H7 (cell line): ENCODE measurements at places on chromosomes 16 and 17.

DNA sequence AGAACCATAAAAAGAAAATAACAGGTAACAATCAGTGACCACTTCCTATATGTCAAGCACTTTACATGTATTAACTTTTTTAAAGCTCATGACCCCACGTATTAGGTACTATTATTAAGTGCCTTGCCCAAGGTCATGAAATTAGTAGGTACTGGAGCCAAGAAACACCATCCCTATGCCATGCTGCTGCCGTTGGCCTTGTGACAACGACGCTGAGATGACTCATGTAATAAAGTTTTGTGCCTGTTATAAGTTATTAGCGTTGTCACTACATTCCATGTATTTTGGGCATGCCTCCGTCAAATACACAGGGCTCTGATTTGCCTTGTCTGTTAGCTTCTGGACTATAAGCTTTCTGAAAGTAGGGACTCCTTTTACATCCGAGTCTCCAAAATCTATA, 1.4 kb downstream of the BBS2 start:
- no peak for DNase-seq

GRCh38 chr16:88534638-88535190, 35.5 kb upstream of the ZC3H18 start:
- peak; percentile 90 for DNase-seq

DNA sequence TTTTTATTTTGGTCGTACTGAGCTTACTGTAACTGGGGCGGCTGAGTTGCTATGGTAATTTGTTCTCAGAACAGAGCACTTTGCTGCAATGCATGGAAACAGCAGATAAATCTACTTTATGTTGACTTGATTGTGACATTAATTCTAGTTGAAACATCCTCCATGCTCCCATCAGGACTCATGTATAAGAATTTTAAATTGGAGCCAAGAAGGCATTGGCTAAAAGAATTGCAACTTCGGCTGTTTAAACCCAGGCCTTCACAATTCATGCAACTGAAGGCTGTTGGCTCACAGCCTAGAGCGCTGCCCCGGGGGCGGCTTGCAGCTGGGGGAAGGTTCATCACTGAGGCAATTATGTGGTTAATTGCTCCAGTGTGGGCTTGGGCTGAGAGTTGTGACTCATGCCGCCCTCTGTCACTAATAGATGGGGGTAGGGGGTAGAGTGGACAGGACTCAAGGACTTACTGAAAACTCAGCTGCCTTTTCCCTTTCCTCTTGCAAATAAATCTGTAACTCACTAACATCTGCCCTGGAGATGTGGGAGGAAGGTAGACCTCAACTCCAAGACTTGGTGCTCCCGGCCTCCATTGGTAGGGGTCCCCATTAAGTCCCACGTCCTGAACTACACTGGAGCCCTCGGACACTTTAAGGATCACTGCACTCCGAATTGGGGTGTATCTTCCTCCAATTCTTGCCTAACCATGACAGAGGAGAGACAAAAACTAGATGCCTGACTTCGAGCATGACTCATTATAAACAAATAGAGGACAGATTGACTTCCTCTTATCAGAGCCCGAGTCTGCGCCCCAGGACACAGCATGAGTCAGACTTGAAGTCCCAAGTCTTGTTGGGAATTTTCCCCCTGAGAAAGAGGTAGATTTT, 37.5 kb downstream of the ERCC4 start:
- no peak for DNase-seq

DNA sequence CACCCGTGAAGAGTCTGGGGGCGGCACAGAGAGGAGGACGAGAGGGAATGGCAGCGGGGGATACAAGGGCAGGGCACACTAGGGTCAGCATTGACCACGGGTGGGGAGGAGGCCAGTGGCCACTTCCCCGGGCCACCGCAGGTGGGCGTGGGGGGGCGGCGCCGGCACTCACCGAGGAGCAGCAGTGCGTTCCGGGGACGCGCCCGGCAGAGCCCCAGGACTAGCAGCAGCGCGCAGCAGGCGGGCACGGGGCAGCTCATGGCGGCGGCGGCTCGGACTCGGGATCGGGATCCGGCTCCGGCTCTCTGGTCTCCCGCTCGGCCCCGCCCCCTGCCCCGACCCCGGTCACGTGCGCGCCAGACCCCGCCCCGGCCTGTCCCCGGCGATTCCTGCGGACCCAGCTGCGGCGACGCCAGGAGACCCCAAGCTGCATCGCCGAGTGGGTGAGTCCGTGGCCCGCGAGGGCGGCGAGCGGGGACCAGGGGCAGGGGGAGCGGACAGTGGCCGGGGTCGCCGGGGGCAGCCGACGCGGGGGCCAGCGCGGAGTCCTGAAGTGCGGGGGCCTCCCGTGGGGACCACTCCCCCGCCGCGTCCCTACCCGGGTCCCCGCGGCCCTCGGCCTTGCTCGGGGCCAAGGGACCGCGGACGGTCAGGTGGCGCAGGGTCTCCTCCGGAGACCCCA, at the start of the genes SGSH and SLC26A11:
Gene SGSH, minus strand, starts transcription at position 280 of the 682 bp plus-strand sequence. Its CDS starts 20 bp downstream, at position 260.
Gene SLC26A11, plus strand, starts transcription at position 374 of the 682 bp plus-strand sequence. CDS start 1,134 bp downstream, outside the sequence.
- peak; percentile 100 for DNase-seq

DNA sequence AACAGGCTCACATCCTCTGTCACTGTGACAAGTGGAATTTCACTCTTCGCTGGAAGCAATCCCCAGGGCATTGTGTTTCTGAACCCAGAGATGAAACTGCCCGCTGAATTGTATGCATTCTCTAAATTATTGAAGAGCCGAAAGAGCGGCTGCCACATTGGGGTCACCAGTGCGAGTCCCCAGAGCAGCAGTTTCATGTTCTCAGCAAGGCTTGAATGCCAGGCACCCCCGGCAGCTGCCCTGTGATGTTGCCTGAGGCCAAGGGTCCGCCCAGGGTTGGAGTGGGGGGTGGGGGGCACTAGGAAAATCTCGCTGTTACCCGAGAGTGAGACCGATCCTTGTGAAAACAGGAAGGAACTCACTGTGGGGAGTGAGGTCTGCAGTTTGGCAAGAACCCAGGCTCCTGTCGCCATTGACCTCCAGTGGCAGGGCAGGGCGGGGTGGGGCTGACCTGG, 20.7 kb upstream of the BCAR1 start:
- peak; percentile 48 for DNase-seq

- DNase-seq = no peak
Observed at GRCh38 chr17:58968426-58969061, 138.1 kb downstream of the TRIM37 start.

DNA sequence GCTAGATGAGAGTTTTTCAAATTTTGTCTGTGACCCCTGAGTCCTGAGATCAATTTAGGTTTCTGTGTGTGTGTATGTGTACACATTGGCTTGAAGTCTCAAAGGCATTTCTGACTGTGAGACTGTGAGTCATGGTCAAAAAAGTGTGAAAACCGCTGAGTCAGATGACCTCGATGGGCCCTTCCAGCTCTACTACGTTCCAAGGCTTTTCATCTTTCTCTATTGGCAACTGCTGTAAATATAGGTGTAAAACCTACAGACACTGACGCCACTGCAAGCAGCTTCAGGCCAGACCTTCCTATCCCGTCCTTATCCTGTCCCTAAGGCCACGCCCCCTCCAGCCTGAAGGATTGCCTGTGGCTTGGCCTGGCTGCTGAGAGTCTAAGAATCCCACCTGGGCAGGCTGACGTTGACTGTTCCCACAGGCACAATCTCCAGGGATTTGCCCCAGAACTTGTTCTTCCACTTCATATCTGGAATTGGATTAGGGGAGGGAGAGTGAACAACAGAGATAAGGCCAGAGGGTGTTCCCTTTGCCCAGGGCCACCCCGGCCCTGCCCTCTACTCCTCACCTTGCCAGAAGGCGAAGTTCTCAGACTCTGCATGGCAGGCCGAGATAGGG, 11.3 kb downstream of the OSBPL7 start:
- peak; percentile 84 for DNase-seq
